HL-60 (cell line): ENCODE measurements at places on chromosomes 3 and 15.

DNA sequence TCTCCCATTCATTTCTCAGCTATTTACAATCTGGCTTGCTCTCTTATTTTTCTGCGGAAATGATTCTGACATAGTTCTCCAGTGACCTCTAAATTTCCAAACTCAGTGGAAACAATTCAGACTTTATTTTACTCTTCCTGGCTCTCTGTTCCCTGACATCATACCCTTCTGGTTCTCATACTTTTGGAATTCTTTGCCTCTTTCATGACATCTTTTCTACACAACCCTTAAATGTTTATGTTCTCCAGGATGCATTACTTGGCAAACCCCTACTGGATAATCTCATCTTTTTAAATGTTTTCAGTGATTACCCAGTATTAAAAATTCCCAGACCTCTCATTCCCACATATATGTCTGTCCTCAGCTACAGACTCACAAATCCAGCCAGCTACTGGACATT is 23.9 kb upstream of the PLSCR4 start:
- no peak for DNase-seq

- no peak for DNase-seq
Measured at GRCh38 chr15:64892847-64893403, 18.8 kb upstream of the ANKDD1A start.

- DNase-seq, result no peak
Measured at GRCh38 chr3:125161607-125162219, 50.8 kb downstream of the SLC12A8 start.

- DNase-seq, result no peak
Measured at GRCh38 chr3:188518416-188518815, 364.5 kb downstream of the LPP start.

DNA sequence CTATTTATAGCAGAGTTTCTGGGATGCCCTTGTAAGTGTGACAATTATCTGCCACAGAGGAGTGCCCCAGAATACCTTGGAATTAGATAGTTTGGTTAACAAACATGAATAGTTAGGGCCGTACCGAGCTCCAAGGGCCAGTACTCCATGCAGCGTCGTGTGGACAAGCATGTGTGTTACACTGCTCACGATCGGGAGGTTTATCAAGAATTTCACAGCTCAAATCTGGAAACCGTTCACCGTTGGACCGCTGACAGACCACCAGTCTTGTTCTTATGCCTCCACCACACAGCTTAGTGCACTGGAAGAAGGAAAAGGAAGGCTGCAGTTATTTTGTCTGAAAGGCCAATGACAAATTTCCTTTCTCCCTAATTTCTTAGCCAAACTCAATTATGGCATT is 93.7 kb downstream of the ADAMTS9 start:
- DNase-seq, result no peak

- no peak for DNase-seq
Measured at GRCh38 chr15:82917249-82917648, 35.3 kb downstream of the HOMER2 start.

GRCh38 chr3:17639765-17640164 is 102.7 kb downstream of the TBC1D5 start:
- DNase-seq, result peak; percentile 58

- no peak for DNase-seq
Measured at GRCh38 chr15:90419206-90419605, 31.2 kb downstream of the IQGAP1 start.

GRCh38 chr3:13039213-13039896 is 33.9 kb downstream of the IQSEC1 start:
- DNase-seq, result no peak

- no peak for DNase-seq
Measured at GRCh38 chr15:35479423-35479822, 66.5 kb downstream of the DPH6 start.

DNA sequence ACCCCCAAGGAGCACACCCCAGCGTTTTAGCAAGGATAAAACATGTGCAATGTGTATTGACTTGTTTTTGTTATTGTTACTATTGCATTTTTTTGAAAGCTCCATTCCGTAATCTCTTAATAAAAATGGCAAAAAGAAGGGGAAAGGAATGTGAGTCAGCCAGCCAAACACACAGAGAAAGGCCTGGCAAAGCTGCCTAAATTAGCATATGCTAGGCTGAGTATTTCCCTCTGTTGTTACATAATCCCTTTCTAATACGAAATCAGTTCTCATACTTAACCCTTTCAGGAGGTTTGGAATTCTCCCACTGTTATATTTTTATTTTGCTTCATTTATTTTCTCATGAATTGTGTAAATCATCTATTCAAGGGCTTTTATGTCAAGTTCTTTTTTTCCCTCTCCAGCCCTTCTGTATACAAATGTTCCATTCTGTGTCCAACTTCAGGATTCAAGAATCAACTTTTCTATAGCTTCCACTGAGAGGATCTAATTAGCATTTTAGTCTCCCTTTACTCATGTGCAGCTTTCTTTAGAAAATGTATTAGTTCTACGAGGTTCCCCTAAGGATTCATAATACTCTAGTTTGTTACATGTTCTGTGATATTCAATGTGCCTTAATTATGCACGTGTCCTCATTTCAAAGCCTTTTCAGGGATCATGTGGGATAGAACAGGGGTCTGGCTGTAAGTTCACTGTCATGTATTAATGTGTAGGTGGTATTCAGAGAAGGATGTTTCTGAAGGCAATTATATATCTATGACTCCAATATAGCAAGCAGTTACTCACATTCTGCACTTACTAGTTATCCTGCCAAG is 9.2 kb downstream of the CADM2 start:
- no peak for DNase-seq

DNA sequence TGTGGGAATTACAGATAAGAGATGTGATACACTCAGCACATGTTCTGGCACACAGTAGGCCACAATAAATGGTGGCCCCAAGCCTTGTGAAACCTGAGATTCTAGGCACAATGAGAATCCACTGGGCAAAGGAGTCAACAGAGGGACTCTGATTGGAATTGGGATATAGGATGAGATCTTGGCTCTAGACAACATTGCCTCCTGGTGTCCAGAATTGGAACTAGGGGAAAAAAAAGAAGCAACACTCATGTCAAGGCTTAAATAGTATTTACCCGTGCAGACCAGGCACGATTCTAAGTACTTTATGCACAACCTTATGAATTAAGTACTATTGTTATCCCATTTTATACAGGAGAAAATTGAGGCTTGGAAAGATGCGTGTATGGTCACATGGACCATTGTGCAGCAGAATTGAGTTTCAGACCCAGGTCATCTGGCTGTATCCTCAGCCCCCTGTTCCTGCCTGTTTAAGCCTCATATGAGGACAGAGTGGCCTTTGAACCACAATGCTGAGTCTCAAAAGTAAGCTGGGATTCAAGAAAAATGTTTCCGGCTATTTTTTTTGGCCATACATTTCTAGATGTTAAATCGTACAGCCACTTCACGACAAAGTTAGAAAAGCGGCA is 124.8 kb downstream of the SV2B start:
- peak; percentile 17 for DNase-seq

GRCh38 chr3:101902041-101902440 is 52.7 kb downstream of the NFKBIZ start:
- DNase-seq, result peak; percentile 11

GRCh38 chr15:59205839-59206622 is 612 bp upstream of the LDHAL6B start:
- DNase-seq, result no peak

DNA sequence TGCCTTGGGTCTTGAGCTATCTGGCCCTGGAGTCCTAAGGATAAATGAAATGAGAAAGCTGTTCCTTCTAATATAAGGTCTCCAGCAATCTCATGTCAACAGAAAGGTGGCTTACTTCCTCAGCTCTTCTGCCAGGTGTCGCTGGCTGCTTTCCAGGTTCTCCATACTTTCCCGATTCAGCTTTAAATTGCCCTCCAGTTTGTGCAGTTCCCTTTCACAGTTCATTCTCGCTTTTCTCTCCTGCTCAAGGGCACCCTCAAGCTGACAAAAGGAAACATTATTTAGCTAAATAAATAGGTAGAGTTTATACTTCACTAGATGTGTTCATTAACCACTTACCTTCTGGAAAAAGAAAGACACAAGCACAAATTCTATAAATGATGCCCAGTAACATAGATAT is 73.0 kb downstream of the MYH15 start:
- DNase-seq, result no peak

DNA sequence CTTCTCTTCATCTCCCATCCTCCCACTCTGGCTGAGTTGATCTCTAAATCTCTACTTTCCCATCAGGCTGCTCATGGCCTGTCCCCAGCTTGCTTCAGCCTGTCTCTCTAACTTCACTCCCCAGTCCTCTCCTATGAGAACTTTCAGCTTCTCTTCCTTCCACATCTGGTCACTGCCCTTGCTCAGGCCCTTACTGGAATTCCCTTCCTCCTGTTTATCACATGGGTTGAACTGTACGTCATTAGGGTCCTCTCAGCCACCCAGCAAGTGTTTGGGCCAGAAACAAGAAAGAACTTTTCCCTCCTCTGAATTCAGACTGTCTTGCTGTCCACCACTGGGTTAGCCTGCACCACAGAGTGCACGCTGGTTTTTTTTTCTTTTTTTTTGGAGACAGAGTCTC is 5.0 kb downstream of the PTPN23 start:
- no peak for DNase-seq

DNA sequence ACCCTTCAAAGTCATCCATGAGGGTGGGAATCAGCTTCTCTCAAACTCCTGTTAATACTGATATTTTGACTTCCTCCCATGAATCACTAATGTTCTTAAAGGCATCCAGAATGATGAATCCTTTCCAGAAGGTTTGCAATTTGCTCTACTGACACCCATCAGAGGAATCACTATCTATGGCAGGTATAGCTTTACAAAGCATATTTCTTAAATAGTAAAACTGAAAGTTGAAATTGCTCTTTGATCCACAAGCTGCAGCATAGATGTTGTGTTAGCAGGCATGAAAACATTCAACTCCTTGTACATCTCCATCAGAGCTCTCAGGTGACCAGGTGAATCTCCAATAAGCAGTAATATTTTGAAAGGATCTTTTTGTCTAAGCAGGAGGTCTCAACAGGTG is 66.3 kb downstream of the B3GNT5 start:
- no peak for DNase-seq

- DNase-seq, result no peak
Measured at GRCh38 chr15:92011611-92012367, 158.3 kb downstream of the SLCO3A1 start.
